SK-MEL-5 (cell line): ENCODE measurements at places on chromosomes 5 and 9.

DNA sequence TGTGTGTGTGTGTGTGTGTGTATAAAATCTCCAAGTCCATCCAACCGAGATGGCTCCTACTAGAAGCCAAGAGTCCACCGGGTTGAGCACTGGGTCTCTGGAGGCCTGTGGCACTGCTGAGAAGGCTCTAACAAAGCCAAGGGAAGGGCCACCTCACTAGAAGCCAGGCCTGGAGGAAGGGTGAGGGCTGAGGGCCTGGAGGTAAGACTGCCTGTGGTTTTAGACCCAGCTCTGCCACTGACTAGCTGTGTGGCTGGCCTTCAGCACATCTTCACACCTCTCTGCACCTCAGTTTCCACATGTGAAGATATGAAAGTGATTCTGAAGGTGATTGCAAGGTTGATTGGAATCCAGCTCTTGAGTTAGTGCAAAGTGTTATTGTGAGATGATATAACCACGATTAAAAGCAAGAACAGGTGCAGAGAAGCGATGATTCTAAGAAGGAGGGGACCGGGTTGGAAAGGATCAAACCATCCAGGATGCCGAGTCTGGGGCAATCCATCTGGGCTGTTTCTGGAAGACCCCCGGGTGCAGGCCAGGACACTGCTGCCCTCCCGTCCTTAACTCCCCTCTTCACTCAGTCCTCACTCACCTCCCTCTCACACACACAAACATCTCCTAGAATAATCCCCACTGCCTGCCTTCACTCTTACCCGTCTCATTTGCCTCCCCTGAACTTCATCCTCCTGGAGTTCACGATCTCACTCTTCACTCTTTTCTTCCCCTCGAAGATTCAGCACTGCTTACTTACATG lies 2.3 kb downstream of the IL4 start:
- DNase-seq: no peak

DNA sequence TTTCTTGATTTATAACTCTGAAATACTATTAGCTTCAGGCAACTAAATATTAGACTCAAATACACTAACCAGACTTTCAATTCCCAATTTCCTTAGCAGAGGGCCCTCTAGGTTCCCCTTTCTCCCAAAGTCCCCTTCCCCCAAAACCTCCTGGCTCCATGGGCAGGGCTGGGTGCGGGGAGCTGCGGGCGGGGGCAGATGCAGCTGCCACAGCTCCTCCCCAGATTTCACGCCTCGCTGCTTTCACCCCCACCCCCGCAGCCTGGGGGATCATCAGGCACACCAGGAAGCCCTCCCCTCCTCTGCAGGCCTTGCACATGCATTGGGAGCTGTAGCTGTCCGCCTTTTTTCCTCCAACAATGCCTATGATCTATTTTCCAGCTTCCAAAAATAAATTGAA lies 82.8 kb upstream of the SPATA31C2 start:
- no peak for DNase-seq

DNA sequence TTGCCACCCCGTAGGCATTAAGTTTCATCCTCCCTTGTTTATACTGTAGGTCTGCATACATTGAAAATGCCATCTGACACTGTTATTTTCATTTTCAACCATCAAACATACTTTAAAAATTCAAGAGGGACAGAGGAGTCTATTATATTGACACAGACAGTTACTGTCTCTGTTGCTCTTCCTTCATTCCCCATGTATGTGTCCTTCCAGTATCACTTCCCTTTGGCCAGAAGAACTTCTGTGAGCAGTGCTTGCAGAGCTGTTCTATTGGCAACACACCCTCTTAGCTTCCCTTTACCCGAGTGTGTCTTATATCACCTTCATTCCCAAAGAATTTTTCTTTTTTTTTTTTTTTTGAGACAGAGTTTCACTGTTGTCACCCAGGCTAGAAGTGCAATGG lies 42.8 kb downstream of the RASGEF1C start:
- DNase-seq: peak; percentile 47

DNA sequence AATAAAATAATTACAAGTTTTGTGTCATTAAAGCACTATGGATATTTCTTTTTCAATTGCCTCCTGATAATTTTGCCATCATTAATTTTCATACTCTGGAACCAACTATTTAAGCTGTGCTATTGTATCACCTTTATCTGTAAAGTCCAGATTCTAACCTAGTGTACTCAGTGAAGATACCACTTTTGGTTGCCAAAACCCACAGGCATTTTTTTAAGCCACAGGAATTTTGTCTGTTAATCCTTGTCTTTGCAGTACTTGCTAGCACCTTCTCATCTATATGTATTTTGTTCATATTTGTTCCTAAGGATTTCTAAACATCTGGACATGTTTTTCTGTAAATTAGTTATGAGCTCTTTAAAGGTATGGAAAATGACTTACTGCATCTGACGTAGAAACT lies 481.4 kb upstream of the DAB2 start:
- no peak for DNase-seq

- peak; percentile 68 for DNase-seq
Observed at GRCh38 chr9:92138157-92138959, 23.1 kb upstream of the SPTLC1 start.

- no peak for DNase-seq
Observed at GRCh38 chr9:116992865-116993264, 305.8 kb downstream of the TRIM32 start.

GRCh38 chr5:164553851-164554250 lies 1048.4 kb downstream of the MAT2B start:
- DNase-seq: no peak

GRCh38 chr5:163318707-163319106 lies 118.7 kb upstream of the CCNG1 start:
- DNase-seq: no peak

- DNase-seq: no peak
Observed at GRCh38 chr9:113313261-113313660, 10.1 kb upstream of the RNF183 start.

DNA sequence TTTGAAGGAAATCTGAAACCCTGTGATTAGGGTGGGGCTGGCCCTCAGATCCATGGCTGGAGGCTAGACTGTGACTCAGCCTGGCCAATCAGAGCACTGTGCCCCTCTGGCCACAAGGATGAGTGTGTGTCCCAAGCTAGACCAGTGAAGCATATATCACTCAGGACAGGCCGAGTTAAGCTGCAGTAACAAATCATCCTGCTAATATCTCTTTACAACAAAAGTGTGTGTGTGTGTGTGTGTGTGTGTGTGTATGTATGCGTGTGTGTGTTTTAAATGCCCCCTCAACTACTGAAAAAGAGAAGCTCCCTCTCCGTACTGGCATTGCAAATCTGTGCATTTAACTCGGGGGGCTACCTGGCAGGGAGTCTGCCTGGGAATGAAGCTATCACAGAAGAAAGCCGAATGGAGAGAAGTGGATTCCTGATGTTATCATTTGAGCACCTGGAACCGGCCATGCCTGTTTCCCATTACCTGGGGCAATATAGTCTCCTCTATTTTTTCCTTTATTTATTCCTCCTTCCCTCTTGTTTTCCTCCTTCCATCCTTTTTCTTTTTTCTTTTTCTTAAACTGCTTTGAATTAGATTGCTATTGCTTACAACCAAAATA lies 25.6 kb downstream of the STC2 start:
- peak; percentile 23 for DNase-seq

- DNase-seq: no peak
Observed at GRCh38 chr9:107929443-107929842, 439.9 kb upstream of the KLF4 start.

DNA sequence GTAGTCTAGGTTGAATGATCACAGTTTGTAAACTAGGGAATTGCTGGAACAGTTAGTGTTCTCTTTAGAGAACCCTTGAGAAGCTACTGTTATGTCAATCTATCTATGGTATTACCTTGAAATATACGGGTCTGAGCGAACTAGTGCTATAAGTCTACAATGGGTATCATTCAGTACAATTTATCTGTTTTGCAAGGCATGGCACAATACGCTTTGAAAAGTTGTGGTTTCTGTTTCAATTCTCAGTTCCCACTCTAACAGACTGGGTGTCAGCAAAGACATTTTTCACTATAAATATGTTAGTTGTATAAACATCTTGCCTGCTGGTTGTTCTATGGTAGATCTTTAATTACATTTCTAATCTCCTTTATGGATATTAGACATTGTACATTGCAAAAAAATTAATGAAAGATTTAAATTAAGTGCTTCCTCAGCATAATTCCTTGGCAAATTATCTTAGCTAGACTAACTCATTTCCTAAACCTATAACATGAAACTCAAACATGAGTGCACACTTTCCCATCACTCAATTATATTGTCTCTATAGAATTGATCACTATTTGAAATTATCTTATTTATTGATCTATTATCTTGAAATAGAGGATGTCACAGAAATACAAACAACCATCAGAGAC lies 24.9 kb upstream of the SLCO6A1 start:
- DNase-seq: no peak

DNA sequence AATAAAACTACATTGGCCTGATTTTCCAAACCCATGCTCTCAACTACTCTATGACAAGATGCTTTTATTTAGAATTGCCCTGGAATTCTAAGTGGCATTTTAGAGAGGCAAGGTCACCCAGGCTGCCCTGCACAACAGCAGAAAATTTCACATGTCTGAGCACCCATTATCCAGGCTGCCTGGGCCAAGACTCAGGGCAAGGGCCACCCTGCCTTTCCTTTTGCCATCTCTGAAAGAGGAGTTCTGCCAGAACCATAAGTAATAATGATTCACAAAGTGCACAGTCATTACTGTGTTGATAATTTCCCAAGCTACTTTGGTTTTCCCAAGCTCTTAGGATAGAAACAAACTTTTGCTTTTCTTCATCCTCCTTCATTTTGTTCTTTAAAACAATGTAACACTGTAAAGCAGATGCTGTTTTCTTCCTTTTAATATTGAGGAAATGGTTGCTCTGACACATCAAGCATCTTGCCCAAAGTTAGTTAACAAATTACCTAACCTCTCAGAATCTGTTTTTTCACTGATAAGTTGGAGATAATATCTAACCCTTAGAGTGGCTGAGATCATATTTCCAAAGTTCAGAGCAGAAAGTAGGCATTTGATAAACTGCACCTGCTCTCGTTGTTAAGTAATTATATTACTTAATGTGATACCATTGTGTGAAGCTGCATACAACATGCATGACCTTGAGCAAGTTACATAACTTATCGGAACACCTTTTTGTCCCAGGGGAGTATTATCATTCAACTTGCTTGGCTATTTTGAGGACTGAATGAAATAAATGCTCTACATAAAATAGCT lies 325.6 kb downstream of the PRELID2 start:
- DNase-seq: no peak

DNA sequence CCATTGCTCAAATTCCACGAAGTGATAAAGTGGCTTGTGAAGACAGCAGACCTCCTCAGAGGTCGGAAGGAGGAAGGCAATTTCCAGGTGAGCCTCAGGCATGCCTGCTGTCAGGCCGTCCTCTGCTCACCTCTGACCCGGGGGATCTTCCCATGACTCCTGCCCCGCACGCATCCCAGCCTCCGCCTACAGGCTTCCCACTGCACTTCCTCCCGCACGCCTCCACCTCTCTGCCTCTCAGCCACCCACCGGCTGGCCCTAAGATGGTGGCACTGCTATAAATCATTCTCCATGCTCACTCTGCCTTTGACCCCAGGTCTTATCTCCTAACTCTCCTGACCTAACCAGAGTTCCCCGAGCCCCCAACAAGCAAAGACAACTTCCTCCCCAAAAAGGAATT lies 49.4 kb upstream of the DNAH5 start:
- DNase-seq: no peak

GRCh38 chr5:6427694-6428093 lies 21.0 kb upstream of the UBE2QL1 start:
- no peak for DNase-seq

GRCh38 chr9:93051680-93052089 lies 6.8 kb upstream of the SUSD3 start:
- DNase-seq: no peak

DNA sequence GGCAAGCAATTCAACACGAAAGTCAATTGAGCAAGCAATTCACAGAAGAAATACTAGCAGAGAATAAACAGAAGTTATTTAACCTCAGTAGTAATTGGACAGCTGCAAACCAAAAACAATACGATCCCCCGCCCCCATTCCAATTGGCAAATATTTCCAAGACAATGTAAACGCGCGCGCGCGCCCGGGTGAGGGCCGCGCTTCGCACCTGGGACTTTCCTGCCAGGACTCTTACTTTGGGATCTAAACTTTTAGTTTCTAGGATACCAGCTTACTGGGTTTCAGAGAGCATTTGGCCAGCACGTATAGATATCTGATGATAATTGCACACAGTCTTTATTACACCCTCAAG lies 8.6 kb downstream of the RUFY1 start:
- no peak for DNase-seq

DNA sequence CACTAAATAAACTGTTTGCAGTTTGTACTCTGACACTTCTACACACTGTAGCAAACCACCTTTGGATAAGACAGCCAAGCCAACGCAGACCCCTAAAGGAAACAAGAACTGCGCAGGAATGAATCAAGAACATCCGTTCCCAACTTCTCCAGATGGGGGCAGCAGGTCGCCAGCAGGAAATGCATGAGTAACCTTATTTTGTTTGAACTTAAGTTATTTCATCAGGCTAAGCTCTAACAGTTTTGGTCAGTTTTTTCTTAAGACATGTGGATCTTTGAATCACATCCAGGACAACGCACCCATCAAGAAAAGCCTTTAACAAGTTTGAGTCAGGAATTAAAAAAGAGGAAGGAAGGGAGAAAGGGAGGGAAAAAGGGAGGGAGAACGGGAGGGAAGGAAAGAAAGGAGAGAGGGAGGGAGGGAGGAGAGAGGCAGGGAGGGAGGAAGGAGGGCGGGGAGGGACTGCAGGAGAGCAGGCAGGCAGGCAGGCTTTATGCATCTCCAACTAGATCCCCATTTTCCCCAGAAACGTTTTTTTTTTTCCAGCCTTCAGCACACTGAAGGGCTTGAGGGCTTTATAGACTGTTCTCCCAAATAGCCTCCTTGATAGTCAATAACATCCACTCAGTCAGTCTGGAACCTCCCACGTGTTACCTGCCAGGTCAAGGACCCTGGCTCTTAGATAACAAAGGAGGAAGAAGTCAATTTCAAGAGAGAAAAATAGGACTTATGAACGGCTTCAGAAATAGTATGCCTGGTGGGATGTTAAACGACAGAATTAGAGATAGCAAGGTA lies 22.2 kb downstream of the BHMT start:
- DNase-seq: peak; percentile 82
